Renal pelvis (tissue), 12 donors: ENCODE measurements at places on chromosomes 1 and 21.

DNA sequence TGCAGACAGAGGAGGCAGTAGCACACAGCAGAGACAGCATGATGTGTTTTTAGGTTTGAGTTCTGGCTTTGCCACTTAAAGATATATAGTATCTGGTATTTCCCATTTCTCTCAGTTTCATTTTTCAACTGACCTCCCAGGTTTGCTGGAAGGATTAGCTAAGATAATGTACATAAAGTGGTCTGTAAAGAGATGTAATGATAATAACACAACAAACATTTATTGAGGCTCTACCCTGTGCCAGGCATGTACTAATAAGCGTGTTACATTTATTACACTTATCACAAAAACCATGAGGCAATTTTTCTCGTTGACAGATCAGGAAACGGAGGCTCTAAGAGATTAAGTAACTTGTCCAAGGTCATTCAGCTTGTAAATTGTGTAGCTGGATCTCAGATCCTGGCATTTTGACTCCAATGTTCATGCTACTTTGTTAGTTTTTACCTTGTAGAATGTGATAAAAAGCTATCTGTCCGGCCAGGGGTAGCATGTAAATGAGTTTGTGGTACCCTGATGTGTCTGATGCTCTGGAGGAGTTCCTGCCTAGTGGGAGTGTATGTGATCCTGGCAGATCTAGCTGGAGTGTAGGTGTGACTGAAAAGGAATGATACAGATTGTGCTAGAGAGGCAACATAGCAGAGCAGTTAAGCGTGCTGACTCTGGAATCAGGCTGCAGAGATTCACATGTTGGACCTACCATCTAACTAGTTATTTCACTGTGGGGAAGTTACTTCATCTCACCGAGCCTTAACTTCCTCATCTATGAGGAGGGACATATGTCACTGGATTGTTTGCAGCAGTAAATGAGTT, 146.6 kb downstream of the VPS13D start:
- DNase-seq = no peak

DNA sequence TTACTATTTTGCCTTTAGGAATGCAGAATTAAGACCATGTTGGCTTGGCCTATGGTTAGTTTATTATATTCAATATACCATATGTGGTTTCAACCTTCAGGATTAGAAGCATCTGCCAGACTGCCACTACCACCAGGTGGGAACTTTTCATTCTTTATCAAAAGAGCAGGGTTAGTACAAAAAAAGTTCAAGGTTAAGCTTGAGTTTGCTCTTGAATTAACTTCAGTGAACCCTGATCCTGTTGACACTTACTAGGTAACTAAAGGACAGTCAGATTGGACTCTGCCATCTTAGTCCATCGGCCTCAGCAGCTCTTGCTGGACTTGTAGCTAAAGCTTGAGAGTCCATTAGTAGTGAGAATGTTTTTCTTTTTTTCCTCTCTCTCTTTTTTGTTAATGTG, 22.1 kb downstream of the CLIC4 start:
- DNase-seq = no peak

GRCh38 chr1:13593511-13594131, 10.0 kb downstream of the PDPN start:
- peak; percentile 45 for DNase-seq

DNA sequence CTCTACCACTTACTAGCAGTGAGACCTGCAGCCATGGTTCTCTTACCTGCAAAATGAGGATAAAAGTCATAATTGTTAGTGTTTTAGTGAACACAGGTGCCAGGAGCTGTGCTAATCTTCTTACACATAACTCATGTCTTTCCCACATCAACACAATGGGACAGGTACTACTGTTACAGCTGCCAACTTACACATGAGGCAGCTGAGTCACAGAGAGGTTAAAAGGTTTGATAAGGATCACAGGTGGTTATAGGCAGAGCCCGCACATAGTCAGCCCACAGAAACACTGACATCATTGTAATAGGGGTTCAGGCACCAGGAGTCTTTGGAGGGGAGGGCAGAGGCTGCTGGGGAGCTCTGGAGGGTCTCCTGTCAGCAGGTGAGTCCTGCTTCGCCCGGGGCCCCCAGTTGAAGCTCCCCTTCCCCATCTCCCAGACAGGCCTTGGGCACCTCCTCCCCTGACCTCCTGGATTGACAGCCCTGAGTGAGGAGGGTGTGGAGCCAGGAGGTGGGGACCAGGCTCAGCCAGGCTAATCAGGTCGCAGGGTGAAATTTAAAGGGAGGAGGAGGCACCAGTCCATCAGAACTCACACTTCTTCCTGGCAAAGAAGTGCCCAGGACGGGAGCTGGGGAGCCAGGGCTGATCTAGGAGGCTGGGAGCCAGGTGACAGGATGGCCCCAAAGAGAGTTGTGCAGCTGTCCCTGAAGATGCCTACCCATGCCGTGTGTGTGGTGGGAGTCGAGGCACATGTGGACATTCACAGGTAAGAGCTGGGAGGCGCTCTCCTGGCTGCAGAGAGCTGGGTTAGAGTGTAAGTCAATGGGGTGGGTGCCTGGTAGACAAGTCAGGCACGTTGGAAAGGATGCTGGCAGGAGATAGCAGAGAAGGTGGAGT, at the start of gene PADI1:
Gene PADI1 (plus strand): TSS at position 583 of the 895 bp plus-strand sequence. CDS start 90 bp downstream, at position 673.
- DNase-seq = no peak

DNA sequence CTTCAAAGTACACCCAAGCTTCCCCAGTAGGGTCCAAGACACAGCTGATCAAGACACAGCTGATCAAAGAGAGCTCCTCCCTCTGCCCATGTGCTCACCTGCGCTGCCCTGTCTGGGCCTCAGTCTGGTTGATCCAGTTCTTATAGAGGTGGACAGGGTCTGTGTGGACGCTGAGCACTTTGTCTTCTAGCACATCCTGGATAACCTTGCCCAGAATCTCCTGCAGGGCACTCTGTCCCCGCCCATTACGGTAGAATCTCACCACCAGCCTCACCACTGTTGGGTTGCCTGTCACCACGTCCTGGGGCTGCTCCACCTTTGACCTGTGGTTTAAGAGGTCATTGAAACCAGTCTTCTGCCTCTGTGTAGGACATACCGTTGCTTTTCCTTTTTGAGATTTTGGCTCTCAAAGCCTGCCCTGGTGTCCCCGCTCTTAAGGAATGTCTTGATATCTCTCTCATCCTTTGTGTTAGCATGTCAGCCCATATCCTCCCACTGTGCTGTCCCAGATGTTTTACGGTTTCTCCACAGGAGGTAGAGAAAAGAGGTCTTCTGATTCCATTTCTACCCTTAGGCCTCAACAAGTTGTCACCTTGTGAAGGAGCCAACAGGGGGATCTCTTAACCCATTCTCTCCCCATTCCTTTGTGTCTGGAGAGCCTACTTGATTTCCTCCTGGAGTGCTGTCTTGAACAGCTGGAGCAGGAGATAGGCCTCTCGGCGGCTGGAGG, 33.5 kb downstream of the IQGAP3 start:
- DNase-seq = no peak

DNA sequence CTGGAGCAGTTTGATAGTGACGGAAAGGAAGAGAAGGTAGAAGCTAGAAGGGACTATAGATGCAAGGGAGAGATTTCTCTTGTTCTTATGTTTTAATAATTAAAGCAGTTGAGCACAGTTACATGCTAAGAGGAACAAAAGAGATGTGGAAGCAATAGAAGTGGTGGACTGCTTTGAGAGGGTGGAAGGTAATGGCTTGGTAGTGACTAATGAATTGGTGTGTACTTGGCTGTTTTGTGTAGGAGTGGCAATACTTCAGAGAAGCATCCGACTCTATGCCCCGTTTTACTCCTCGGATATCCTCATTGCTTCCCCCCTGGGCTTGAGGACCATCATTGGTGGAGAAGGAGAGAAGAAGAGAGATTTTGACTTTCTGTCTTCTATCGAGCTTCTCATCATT, 12.8 kb downstream of the UTP25 start:
- DNase-seq = no peak

- DNase-seq = no peak
Observed at GRCh38 chr1:156885314-156885713, 8.2 kb upstream of the PEAR1 start.

DNA sequence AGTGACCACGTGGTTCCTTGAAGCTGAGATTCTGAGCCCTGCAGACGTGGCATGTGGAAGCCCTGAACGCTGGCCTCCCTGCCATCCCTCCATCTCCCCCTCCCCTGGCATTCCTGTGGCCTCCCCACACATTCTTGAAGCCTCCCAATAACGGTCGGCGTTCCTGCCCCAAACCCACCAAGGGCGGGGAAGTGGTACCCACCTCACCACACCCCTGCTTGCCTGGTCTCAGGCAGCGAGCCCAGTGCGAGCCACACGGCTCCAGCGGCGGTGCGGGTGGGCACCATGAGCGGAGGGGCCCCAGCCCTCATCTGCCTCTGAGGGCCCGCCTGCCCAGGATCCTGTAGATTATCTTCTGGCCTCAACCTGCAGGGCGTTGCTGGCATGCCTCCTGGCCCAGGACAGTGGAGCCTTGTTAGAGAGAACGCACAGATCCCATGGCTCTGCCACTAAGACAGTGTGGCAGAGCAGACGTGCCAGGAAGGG, 20.6 kb upstream of the PRELP start:
- DNase-seq = no peak

- DNase-seq = no peak
Observed at GRCh38 chr1:78334952-78335351, 155.8 kb upstream of the PTGFR start.
